ENCODE measurements at places on chromosomes 1 and 21. TPM values are rescaled to one million over a fixed set of nuclear protein-coding genes. Genes with fewer than 3 reads are reported as not detected.
A peak's percentile ranks its signal among the peaks of the same experiment; 100 is the strongest.

PPM1J gene
- 22.4 TPM for total RNA-seq

DNA sequence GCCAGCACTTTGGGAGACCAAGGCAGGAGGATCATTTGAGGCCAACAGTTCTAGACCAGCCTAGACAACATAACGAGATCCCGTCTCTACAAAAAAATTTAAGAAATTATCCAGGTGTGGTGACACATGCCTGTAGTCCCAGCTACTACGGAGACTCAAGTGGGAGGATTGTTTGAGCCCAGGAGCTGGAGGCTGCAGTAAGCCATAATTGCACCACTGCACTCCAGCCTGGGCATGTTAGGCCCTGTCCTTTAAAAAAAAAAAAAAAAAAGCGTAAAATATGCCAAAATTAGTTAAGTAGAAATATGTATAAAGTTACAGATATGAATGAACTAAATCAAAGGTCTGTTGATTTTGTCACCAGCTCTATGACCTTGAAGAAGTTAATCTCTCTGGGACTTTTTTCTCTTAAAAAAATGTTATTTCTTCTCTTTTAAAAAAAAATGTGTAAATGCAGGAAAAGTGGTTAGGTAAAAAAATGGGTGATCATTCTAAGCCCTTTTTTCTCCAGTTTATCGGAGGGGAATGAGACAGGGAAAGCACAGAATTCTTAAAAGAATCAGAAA, 7.0 kb downstream of the EGLN1 start:
- no peak overlapping the region for H3K27ac ChIP-seq
- no peak overlapping the region for H3K4me3 ChIP-seq
- DNase-seq, result no peak
- H3K27me3 ChIP-seq, result peaks cover 34% of the 10 kb centered on the region
- no peaks in the 10 kb centered on the region for H3K36me3 ChIP-seq
- peaks cover 10% of the 10 kb centered on the region for H3K4me1 ChIP-seq

GRCh38 chr1:94045465-94046056, 75.4 kb downstream of the ABCA4 start:
- H3K27ac ChIP-seq, result no peak overlapping the region
- H3K4me1 ChIP-seq, result peaks cover 22% of the 10 kb centered on the region
- peak; percentile 98 for DNase-seq
- H3K4me3 ChIP-seq, result peak overlapping the region; percentile 30

OR2G6 gene
- not detected for total RNA-seq

DNA sequence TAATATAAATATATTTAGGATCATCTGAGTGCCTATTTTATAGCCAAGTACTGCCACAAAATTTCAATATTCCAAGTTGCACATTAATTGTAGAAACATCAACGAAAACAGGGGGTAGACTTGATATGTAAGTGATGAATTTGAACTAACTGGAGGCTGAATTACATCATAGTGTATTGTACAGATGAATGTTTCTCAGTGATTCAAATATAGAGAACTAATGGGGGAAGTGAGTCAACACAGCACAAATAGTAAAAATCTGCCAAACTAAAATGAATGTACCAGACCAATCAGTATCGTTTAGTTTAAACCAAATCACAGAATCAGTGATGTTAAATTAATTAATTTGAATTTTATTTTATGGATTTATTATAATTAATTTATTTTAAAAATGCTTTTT, 42.8 kb downstream of the RTCA start:
- H3K4me1 ChIP-seq, result 0 out of 2 replicates have a peak, but pooled peaks cover 6% of the 10 kb centered on the region
- H3K27me3 ChIP-seq, result no peaks in the 10 kb centered on the region
- no peaks in the 10 kb centered on the region for H3K36me3 ChIP-seq
- no peak overlapping the region for H3K27ac ChIP-seq
- H3K4me3 ChIP-seq, result no peak overlapping the region
- no peak for DNase-seq

DNA sequence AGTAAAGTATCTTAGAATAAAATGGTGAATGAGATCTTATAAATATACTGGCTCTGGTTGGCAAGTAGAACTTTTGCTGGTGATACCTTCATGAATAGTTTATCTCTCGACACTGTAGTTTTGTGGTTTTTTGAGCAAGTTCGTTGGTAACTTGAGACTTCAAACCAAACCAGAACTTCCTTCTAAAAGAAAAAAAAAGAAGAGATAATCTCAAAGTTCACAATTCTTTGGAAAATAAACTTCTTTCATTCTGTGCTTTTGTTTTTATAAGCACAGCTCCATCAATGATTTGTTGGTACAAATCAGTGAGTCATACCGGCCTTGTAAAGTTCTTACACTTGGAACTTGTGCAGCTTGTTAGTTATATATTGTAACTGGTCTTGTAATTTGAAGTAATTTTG, 2.3 kb downstream of the HIPK1 start:
- no peaks in the 10 kb centered on the region for H3K27me3 ChIP-seq
- peak overlapping the region; percentile 97 for H3K4me3 ChIP-seq
- H3K4me1 ChIP-seq, result peaks cover 25% of the 10 kb centered on the region
- H3K36me3 ChIP-seq, result no peaks in the 10 kb centered on the region
- H3K27ac ChIP-seq, result no peak overlapping the region

DNA sequence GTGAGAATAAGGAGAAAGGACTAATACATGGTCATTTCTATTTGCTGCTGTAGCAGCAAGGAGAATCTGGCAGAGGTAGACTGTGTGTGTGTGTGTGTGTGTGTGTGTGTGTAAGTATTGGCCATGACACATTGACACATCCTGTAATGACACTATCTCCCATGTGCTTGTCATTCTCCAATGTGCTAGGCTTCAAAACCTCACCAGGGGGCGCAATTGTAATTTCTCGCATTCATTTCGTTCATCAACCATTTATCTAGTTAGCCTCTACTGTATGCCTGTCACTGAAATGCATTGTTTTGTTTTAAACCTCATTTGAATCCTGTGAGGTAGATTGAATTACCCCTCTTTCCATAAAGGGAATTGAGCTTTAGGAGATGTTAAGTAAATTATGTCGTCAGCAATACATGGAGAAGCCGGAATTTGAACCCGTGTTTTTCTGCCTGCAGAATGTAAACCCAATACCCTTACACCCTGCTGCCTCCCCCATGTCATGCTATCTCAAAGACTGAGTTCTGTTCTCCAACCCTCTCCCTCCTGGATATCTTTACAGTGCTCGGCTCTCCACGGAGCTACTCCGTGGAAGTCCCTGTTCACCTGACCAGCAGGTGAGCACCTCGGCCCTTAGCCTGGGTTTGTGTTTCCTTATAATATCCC, 100.8 kb downstream of the UCK2 start:
- H3K27me3 ChIP-seq, result no peaks in the 10 kb centered on the region
- H3K27ac ChIP-seq, result no peak overlapping the region
- H3K4me3 ChIP-seq, result no peak overlapping the region
- no peaks in the 10 kb centered on the region for H3K36me3 ChIP-seq

CHODL gene
- total RNA-seq, result 1.6 TPM

- H3K27ac ChIP-seq, result no peak overlapping the region
- no peaks in the 10 kb centered on the region for H3K36me3 ChIP-seq
- no peak for DNase-seq
- H3K4me3 ChIP-seq, result no peak overlapping the region
- H3K27me3 ChIP-seq, result no peaks in the 10 kb centered on the region
These were observed 30.4 kb downstream of the WNT9A start for GRCh38 chr1:227917081-227917950.

DNA sequence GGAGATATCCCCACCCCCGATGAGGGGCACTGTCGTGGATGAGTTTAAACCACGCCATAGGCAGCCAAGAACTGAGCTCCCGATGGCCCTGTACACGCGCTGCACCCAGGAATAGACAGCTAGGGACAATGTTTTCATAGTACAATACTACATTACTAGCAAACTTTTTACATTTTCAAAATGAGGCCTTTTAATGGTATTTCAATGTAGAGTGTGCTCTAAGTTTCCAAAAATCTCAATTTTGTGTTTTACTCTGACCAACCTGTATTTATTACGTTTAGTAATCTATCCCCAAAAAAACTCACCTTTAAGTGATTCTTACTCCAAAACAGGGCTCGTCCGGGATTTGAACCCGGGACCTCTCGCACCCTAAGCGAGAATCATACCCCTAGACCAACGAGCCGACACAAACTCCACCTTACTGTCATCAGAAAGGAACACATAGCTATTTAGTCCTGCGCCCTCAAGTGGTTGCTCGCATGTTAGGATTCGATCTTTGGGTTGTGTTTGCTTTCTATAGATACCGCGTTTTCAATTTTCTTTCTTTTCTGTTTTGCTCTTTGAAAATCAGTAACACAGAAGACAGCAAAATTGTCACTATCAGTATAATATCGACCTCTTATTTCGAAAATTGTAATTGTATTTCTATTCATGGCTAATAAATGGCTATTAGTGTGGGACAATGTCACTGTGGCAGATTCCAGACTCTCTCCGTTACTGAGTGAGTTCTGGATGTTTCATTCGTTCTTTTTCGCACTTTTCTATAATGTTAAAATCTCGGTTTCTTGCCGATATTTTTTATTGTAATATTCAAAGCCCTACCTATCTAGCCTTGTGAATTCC, 6.4 kb upstream of the MPZL1 start:
- H3K27me3 ChIP-seq, result peaks cover 28% of the 10 kb centered on the region
- peak overlapping the region; percentile 82 for H3K4me3 ChIP-seq
- H3K4me1 ChIP-seq, result peaks cover 24% of the 10 kb centered on the region
- H3K36me3 ChIP-seq, result no peaks in the 10 kb centered on the region
- no peak overlapping the region for H3K27ac ChIP-seq

DYRK3 gene
- total RNA-seq, result 9.5 TPM

- H3K27ac ChIP-seq, result no peak overlapping the region
- H3K36me3 ChIP-seq, result no peaks in the 10 kb centered on the region
- no peak for DNase-seq
- H3K4me3 ChIP-seq, result no peak overlapping the region
These were observed 29.0 kb upstream of the LGALS8 start for GRCh38 chr1:236494586-236495466.

BRDT gene
- total RNA-seq, result 0.19 TPM

- peaks cover 4% of the 10 kb centered on the region for H3K4me1 ChIP-seq
- H3K27me3 ChIP-seq, result no peaks in the 10 kb centered on the region
- no peak overlapping the region for H3K27ac ChIP-seq
- H3K36me3 ChIP-seq, result no peaks in the 10 kb centered on the region
- no peak for DNase-seq
- H3K4me3 ChIP-seq, result no peak overlapping the region
These were observed 94.7 kb upstream of the ERRFI1 start for GRCh38 chr1:8120693-8121260.

OVAAL gene
- total RNA-seq, result not detected

DNA sequence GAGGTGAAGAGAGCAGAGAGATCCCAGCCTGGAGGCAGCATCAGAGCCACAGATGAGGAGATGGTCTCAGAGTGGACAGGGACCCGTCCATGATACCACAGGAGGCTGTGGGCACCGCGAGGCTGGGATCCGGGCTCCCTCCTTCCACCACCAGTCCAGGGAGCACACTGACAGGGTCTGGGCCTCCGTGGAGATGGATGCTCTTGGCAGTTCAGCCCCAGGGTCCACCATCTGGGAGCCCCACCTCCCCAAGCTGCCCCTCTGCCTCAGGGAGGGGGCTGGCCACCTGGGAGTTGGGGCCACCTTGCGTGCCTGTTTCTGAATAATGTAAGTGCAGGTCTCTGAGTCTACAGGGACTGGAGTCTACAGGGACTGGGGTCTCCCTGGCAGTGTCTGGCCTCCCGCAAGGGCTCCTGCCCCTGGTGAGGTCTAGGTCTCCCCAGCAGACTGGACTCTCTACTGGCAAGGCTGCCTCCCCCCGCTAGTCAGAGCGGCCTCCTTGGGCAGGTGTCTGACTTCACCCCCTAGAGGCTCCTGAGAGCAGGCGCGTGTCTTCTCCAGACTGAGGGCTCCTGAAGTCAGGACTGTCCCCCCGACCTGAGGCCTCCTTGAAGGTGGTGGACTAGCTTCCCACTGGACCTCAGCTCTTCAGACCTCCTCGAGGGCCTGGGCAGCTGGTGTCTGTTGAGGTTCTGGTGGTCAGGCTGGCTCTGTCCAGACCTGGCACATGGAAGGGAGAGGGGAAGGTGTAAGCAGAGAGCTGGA, 218.5 kb downstream of the PTPRU start:
- no peak overlapping the region for H3K27ac ChIP-seq
- H3K4me3 ChIP-seq, result no peak overlapping the region
- H3K4me1 ChIP-seq, result peaks cover 6% of the 10 kb centered on the region
- no peaks in the 10 kb centered on the region for H3K27me3 ChIP-seq
- no peak for DNase-seq

- no peaks in the 10 kb centered on the region for H3K27me3 ChIP-seq
- H3K4me1 ChIP-seq, result peaks cover 76% of the 10 kb centered on the region
- H3K36me3 ChIP-seq, result no peaks in the 10 kb centered on the region
- H3K4me3 ChIP-seq, result no peak overlapping the region
- DNase-seq, result no peak
These were observed 76.7 kb downstream of the SIPA1L2 start for GRCh38 chr1:232553050-232553754.

- peak; percentile 39 for DNase-seq
- H3K27ac ChIP-seq, result no peak overlapping the region
- H3K36me3 ChIP-seq, result peaks cover 24% of the 10 kb centered on the region
- no peaks in the 10 kb centered on the region for H3K27me3 ChIP-seq
- H3K4me3 ChIP-seq, result peak overlapping the region; percentile 86
- peaks cover 24% of the 10 kb centered on the region for H3K4me1 ChIP-seq
These were observed 1.1 kb downstream of the CTPS1 start for GRCh38 chr1:40980453-40981121.

DNA sequence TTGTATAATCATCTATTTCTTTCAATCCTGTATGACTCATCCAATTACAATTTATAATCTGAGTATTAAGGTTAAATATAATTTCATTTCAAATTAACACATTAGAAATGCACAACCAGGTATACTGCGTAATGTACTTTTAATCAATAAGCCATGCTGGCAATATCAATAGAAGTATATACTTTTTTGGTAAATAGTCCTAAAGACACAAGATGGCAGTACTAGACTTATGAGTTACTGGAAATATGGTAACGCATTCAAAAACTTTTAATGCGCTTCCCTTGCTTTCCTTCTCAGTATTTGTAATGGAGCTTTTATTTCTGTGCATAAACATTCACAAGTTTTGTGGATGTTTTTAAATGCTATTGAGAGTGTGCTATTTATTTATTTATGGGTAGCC, 1162.0 kb upstream of the TMPRSS15 start:
- no peak for DNase-seq
- no peaks in the 10 kb centered on the region for H3K27me3 ChIP-seq
- H3K36me3 ChIP-seq, result no peaks in the 10 kb centered on the region
- H3K4me3 ChIP-seq, result no peak overlapping the region
- H3K4me1 ChIP-seq, result no peaks in the 10 kb centered on the region

DNA sequence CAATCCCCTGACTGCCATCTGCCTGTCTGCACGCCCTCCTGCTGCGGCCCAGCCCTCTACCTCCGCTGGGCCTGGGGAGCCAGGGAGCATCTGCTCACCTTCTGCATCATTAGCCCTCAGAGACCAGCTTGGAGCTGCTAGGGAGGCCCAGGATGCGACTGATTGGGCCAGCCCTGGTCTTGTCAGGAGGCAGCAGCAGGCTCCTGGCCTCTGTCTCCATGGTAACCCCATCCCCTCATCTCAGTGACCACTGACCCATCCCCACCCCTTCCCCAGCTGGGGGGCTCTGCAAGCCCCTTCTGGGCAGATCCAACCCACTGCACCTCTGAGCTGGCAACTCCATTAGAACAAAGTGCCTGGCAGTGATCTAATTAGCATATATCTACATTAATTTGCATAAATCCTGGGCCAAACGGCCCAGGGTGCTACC, 37.7 kb downstream of the NKAIN1 start:
- H3K27ac ChIP-seq, result no peak overlapping the region
- no peaks in the 10 kb centered on the region for H3K36me3 ChIP-seq
- H3K4me3 ChIP-seq, result no peak overlapping the region
